Activated B cell treated with CpG ODN at 0.5 μM for 24 hours (primary cell): ENCODE measurements at places on chromosomes 4 and X. TPM values are rescaled to one million over a fixed set of nuclear protein-coding genes. Genes with fewer than 3 reads are reported as not detected.

DNA sequence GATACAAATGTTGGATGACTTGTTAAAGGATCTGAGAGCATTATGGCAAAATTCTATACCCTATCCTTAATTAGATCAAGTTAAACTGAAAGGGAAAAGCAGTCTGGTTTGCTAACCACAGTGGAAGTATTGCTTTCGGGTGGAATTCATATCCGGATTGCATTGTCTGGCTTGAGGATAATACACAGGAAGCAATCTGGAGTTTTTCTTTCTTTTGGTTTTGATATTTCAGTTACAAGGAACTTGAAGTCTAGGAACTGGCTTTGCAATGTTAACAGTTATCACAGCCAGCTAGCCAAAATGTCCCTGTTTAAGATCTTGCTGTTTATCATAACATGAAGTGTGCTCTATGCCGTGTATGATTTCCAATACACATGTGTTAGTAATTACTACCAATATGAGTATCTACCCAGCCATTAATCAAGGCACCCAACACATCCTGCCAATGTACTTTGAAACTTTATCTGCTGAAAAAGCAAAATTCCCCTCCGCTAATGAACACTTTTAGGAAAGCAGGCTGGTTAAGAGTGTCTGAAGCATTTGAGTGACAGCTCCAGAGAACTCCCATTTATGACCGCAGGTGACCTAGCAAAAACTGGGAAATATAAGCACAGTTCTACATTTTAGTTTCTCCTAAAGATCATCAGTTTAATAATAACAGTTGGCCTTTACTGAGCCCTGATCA, 146.4 kb downstream of the PALLD start:
- H3K36me3 ChIP-seq = no peaks in the 10 kb centered on the region
- DNase-seq = no peak
- no peak overlapping the region for H3K27ac ChIP-seq

GRCh38 chr4:91317434-91317833, 986.3 kb upstream of the GRID2 start:
- H3K4me1 ChIP-seq = no peaks in the 10 kb centered on the region
- no peak overlapping the region for H3K4me3 ChIP-seq
- no peak overlapping the region for H3K27ac ChIP-seq
- no peaks in the 10 kb centered on the region for H3K36me3 ChIP-seq

DNA sequence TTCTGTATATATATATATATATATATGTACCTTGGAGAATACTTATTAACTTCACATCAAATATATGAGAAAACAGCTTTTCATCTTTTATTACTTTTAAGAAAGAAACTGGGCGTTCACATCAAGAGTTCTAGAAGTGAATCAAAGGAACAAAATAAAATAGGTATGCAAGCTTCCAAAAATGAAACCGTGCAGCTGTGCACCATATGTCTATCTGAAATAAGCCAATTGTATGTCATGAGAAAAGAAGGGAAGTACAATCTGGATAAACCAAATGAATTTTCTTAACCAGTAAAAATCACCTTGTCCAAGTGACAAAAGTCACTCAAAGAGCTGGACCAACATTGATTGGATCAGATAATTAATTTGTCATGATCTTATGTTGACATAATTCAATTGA, 405.4 kb upstream of the TECRL start:
- H3K36me3 ChIP-seq = no peaks in the 10 kb centered on the region
- no peak for DNase-seq
- H3K27me3 ChIP-seq = no peaks in the 10 kb centered on the region

The INTS6L gene
- total RNA-seq = 23.3 and 24.6 TPM in 2 replicates

The ODAPH gene
- not detected in 2 replicates for total RNA-seq

The RGN gene
- 0.24 and 0.27 TPM in 2 replicates for total RNA-seq

DNA sequence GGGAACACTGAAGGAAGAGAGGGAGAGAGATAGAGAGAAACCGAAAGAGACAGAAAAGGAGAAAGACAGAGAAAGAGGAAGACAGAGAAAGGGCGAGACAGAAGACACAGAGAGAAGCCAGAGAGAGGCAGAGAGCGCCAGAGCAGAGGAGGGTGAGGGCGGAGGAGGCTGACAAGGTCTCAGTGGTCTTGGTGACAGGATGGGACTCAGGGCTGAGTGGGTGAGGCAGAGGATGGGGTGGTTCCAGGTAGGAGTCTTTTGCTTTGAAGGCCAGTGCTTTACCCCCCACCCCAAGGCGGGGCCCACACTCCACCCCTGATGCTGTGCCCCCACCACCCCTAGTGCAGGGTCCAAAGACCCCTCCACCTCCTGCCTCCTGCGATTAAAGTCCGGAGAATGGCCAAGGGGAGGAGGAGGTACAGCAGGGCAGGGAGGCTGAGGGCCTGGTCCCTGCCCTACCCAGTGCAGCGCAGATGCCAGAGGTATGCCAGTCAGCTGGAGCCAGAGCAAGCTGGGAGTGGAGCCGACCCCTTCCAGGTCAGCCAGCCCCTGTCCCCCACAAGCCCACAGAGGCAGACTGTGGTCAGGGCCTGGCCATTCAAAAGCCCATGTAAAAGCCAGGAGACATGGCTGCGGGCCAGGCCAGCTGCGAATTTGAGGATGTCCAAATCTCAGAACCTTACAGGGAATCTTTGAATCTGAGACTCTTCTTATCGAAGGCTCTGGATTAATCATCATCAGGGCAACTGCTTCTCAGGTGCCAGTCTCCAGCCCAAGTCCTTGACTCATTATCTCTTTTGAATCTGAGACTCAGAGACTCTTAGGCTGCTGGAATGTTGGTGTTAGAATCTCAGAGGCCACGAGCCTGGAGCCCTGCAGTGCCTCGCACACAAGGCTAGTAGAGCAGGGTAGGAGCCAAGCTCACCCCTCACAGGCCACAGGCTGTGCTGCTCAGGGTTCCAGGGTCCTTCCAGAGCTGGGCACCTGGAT, 758 bp downstream of the IQSEC2 start:
- peaks cover 8% of the 10 kb centered on the region for H3K4me1 ChIP-seq
- H3K36me3 ChIP-seq = no peaks in the 10 kb centered on the region
- DNase-seq = no peak
- no peak overlapping the region for H3K27ac ChIP-seq
- H3K27me3 ChIP-seq = peaks cover 2% of the 10 kb centered on the region

The ETDB gene
- not detected in 2 replicates for total RNA-seq
